Body of pancreas (tissue), 4 donors: ENCODE measurements at places on chromosomes 12 and 14.
A peak's percentile ranks its signal among the peaks of the same experiment; 100 is the strongest.

DNA sequence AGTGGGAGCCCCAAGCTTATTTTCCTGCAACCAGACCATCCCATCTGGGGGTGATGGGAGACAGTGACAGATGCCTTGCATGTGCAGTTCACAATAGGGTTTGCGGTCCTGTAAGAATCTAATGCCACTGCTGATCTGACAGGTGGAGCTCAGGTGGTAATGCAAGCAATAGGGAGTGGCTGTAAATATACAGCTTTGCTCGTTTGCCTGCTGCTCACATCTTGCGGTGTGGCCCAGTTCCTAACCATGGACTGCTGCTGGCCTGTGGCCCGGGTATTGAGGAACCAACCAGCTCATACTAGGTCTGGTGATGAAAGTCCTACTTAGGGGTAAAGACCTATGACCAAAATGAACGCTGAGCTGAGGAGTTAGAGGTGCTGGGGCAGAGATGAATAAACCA is 36.1 kb upstream of the CCDC88C start:
- no peak for DNase-seq

DNA sequence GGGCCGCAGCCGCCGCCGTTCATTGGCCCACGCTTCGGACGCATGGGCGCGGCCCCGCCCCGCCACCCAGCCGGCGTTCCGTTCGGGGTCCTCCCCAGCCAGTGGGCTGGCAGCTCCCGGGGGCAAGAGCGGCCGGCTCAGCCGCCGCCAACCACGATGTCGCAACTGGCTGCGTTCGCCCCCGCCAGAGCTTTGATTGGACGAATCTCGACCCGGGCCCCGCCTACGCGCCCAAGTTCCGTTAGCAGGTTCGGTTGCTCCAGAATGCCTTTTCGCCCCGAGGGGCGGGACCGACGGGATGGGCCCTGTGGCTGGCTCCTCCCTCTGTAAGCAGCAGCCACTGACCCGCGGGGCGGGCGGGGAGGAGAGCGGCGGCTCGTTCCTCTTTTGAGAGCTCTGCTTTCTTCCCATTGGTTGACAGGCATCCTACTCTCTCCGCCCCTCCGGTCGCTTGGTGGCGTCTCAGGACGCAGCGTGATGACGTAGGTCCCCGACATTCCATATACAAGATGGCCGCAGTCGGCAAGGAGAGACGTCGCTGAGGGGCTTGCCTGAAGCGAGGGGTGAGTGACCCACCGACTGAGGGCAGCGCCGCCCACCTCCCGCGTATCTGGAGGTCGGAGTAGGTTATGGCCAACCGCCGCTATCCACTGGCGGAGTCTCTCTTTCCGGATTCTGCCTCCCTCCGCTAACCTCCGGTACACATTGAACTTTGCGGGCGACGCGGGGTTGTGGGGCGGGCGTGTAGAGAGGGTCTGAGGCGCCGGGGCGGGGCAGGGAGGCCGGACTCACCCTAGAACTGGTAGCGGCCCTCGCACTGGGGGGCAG is at the start of gene CCNK:
TSS of gene CCNK (plus strand) at position 493 of the 828 bp plus-strand sequence. CDS start 11,269 bp downstream, outside the sequence.
- DNase-seq, result peak; percentile 100

DNA sequence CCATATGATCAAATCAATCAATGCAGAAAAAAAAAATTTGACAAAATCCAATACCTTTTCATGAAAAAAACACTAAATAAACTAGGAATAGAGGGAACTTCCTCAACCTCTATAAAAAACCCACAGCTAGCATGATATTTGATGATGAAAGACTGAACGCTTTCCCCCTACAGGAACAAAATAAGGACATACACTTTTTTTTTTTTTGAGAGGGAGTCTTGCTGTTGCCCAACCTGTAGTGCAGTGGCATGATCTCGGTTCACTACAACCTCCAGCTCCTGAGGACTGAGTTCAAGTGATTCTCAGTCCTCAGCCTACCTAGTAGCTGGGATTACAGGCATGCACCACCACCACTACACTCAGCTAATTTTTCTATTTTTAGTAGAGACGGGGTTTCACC is 17.9 kb upstream of the CAMKK2 start:
- DNase-seq, result no peak

DNA sequence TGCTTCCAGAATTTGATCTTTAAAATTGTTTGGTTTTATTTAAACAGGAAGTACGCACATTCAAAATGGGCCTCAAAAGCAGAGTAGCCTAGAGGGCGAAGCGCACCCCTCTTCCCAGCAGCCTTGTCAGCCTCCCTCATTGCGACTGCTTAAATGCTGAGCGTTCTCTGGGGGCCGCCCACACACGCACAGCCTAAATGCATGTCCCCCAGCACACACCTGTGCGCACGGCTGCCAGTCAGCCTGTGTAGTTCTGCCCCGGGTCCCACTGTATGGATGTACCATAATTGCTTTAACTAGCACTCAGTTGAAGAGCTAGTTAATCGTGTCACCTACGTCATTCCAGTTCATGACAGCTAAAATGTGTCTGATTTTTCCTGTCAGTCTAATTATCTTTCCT is 79.3 kb downstream of the TESC start:
- DNase-seq, result no peak

- no peak for DNase-seq
These were observed 1493.5 kb upstream of the TMEM132C start for GRCh38 chr12:126773491-126773890.

- DNase-seq, result no peak
These were observed 66.1 kb downstream of the C14orf132 start for GRCh38 chr14:96105089-96105925.

DNA sequence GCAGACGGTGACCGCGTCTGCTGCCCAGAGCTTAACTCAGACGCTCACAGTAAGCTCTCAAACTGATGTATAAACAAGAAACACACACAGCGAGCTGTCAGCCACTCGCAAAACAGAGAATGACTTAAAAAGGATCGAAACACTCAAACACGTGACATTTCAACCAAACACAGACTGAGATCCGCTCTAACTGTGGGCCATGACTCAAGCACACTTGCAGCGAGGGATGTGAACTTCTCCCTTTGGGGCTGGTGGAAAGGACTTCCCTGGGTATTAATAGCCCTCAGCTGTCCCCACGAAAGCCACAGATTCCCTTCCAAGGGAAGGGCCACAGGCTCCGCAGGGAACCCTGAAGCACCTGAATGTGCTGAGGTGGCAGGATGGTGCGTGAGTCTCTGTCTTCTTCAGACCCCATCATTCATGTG is 29.1 kb downstream of the CCDC88C start:
- DNase-seq, result peak; percentile 31

- DNase-seq, result no peak
These were observed 288.6 kb downstream of the DPF3 start for GRCh38 chr14:72605096-72605920.

- no peak for DNase-seq
These were observed 115.5 kb upstream of the G2E3 start for GRCh38 chr14:30443368-30444007.

- no peak for DNase-seq
These were observed 32.8 kb downstream of the HECTD4 start for GRCh38 chr12:112349431-112349830.

GRCh38 chr14:37571391-37571790 is 23.7 kb downstream of the FOXA1 start:
- DNase-seq, result no peak

DNA sequence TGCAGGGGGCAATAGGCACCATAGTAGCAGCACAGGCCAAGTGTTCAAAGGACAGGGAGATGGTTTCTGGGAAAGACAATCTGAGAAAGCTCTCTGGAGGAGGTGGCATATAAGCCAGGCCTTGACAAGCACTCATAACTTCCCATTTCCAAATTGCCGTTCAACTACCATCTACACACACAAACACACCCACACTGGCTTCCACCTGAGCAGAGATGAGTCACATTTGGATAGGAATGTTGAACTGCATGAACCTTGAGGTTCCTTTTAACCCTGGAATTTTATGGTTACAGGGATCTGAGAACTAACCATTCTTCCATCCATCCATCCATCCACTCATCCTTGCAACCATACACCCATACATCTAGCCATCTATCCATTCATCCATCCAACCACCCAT is 86.6 kb downstream of the KSR2 start:
- no peak for DNase-seq

GRCh38 chr14:64761441-64762043 is 57.3 kb downstream of the PLEKHG3 start:
- DNase-seq, result peak; percentile 61

DNA sequence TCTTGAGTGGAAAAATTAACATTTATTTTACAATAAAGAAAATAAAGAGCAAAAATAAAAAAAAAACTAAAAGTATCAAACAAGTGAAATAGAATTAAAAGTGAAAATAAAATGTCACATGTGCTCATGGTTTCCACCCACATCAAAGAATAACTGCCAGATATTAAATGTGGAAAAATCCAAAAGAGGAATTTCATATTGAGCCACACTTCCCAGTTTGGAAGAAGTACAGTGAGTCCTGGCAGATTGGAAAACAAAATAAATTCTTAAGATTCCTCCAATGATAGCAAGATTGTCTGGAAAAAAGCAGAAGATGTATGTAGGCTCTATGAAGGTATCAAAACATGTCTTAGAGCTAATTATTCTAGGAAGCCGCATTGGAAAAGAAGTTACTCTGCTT is 1019.5 kb downstream of the SLC6A15 start:
- DNase-seq, result no peak

DNA sequence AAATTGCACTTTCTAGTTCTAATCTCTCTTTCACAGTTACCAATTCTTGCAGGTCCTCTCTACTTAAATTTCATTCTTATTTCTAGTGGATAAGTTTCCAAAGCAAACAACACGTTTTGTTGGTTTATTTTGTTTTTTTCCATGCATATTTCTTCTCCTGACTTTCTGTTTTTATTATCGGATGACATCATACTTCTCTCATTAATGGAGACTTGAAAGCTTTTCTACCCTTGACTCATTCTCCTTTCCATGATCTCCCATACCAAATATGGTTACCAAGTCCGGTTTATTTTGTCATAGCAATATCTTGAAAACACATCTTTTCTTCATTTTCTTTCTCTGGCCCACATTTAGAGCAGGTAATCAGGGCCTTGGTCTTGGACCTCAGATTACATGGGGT is 796.5 kb downstream of the GALC start:
- DNase-seq, result no peak

GRCh38 chr12:74111688-74112360 is 425.8 kb upstream of the ATXN7L3B start:
- DNase-seq, result no peak

DNA sequence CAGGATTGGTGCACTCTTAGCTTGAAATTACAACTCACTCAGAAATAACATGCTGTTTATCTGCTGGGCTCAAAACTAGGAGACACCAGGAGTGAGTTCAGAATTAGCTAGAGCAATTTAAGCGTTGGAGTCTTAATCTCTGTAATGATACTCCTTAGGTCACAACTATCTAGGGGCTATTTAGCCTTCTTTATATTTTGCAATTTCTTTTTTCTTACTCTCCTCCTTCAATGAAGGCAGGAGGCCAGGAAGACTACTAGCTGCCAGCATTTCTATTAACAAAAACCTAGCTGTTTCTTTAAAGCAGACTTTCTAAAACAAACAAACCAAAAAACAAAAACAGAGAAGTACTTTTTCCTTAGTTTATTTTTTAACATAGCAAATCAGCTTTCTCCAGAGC is 226.2 kb downstream of the TRHDE start:
- DNase-seq, result no peak

GRCh38 chr12:52836491-52837412 is 2.6 kb upstream of the KRT79 start:
- DNase-seq, result no peak

DNA sequence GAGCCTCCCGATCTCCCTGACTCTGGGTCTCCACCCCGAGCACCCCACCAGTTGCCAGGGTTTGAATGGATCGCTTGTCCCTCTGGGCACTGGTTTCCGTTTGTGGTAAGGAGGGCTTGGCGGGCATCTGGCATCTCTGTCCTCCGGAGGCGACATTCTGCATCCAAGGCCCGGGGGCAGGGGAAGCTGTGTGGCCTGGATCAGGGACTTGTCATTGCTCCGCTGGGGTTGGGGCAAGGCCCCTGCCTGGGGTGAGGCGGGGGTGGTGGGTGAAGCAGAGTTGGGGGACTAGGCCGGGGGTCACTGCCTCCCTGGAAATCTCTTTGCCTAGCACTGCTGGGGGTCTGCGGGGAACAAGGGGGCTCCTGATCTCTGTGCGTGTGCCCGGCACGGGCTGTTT is 30.2 kb downstream of the KIF26A start:
- no peak for DNase-seq

DNA sequence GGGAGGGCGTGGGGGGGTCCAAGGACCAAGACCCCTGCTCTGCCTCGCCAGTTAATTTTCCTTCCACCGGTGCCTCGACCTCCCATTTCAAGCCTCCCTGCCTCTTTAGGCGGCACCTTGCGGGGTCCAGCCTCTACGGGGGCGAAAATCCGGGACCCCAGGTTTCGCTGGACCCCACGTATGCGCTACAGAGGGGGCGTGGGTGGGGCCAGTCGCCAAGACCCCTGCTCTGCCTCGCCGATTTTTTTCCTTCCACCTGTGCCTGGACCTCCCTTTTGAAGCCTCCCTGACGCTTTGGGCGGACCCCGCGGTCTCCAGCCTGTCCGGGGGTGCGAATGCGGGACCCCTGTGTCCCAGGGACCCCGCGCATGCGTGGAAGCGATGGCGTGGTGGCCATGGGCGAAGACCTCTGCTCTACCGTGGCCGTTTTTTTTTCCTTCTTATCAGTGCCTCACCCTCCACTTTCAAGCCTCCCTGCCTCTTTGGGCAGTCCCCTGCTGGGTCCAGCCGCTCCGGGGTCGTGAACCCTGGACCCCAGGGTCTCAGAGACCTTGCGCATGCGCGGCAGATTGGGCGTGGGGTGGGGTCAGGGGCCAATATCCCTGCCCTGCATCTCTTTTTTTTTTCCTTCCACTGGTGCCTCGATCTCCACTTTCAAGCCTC is 324.2 kb downstream of the ALG10 start:
- no peak for DNase-seq

- DNase-seq, result no peak
These were observed 49.7 kb upstream of the TRAF3 start for GRCh38 chr14:102727336-102728095.

- DNase-seq, result no peak
These were observed 42.2 kb downstream of the UBR7 start for GRCh38 chr14:93249128-93249831.
